ENCODE measurements at places on chromosomes 11 and 22.

- no peak for DNase-seq
Measured at GRCh38 chr11:86891036-86891435, 64.2 kb downstream of the FZD4 start.

DNA sequence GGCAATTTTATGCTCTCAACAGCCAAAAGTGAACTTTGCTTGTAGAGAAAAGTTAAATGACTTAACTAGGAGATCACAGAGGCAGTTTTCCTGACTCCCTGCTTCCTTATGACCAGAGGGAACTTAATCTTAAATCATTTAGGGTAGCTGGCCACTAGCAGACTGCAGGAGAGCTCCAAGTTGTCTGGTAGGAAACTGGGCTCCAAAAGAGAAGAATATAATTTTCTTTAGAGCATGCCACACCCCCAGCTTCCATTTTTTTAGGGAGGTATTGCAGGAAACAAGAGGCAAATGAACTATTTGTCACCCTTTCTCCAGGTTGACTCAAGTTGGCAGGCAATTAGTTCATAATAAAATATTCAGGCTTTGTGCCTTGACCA, 2.6 kb downstream of the METTL15 start:
- DNase-seq = no peak

DNA sequence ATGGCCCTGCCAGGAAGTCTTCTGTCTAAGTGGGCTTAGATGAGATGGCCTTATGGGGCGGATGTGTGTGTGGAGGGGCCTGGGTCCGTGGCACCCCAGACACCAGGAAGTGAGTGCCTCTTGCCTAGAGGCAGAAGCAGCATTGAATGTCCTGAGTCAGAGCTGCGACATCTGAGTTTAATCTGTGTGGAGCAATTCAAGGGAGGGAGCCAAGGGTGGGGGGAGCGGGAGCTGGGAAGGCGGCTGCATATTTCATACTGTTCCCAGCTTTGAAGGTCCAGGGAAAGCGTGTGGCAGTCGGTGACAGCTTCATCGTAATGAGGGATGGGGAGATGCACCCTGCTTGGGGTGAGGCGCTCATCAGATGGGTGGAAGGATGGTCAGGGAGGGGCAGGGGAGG, 73.5 kb upstream of the THY1 start:
- DNase-seq = peak; percentile 28

DNA sequence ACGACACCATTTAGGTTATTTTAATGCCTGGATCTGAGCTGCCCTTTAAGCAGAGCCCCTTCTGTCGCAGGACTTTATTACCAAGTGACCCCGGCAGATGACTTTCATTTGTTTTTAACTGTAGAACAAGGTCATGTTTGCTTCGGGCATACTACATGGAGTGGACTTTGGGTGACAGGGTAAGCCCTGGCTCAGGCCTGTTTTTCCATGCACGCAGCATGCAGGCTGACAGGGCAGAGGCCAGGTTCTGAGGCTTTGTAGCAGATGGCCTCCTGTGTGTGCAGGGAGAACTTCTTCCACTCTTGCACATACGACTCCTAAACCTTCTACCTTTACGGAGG, 50.5 kb downstream of the SNX19 start:
- no peak for DNase-seq

- peak; percentile 47 for DNase-seq
Measured at GRCh38 chr11:46361283-46362155, 14.3 kb downstream of the DGKZ start.

DNA sequence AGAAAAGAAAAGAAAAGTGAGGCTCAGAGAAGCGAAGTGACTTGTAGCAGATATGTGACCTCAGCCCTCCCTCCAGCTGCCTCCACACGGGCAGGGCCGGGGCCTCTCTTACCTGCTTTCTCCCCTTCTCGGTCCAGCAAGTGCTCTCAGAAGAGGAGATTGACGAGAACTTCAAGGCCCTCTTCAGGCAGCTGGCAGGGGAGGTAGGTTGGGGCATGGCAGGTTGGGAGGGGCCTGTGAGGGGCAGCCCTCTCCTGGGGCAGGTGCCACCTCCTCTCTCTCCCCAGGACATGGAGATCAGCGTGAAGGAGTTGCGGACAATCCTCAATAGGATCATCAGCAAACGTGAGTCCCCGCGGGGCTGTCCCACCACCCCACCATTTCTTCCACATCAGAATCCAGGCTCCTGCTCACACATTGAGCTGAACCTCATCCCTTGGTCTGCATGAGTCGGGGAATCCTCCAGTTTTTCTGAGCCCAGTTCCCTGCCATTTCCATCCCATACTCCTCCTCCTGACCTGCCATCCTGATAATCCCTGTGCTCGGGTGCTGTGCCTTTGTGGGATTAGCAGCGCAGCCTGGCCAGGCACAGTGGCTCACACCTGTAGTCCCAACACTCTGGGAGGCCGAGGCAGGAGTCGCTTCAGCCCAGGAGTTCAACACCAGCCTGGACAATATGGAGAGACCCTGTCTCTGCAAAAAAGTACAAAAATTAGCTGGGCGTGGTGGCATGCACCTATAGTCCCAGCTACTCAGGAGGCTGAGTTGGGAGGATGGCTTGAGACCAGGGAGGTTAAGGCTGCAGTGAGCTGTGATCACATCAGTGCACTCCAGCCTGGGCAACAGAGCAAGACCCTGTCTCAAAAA, 26.4 kb downstream of the CAPN1 start:
- no peak for DNase-seq

DNA sequence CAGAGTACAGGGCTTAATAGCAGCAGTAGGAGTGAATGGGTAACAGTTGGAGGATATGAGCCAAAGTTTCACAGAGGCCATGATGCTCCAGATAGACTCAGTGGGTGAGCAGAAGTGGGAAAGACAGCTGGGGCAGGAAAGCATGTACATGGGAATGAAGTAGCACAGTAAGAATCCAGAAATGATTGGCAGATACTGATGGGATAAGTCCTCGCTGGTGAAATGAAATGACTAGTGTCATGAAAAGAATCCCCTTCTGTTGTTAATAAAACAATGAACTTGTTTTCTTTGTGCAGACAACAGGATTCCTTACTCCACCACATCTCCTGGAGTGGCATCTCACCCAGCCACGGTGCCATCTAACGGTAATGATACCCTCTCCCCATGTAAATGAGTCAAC, 17.4 kb upstream of the PANX1 start:
- DNase-seq = no peak

DNA sequence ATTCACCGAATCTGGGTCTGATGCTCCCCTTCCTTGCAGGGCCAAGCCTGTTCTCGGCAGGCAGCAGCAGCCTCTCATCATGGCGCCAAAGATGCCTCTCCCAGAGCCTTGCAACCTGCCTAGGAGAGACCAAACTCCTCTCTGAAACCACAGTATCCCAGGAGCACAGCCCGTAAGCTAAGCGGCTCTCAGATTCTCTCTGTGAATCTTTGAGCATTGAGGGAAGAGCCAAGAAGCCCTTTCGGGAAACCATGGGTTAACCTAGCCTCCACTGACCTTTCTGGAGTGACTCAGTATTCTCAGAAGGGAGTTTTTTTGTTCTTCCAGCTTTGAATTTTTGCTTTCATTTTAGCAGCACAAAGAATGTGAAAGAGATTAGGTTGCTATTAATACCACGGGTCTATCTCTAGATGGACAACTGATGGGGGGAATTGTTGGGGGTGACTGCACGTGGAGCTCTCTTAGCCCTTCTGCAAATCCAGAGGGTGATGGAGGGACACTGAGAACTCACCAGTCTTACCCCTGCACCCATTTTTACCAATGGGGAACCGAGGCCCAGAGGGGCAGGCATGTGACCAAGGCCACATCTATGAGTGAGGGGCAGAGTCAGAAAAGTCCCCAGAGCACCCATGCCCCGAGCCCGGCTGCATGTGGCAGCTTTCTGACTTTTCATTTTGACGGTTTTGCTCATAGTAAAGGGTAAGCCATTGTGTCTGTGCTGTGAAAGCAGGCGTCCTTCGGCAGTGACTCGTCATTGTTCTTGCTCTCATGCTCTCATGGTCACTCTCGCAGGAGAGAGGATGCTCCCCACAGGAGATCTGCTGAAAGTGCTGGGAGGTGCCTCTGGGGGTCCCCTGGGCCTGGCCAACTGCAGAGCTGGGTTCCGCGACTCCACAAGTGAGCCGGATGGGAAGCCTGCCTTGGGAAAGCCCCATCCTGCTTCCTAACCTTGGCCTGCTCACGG, 36.0 kb downstream of the IRAG1 start:
- peak; percentile 80 for DNase-seq

DNA sequence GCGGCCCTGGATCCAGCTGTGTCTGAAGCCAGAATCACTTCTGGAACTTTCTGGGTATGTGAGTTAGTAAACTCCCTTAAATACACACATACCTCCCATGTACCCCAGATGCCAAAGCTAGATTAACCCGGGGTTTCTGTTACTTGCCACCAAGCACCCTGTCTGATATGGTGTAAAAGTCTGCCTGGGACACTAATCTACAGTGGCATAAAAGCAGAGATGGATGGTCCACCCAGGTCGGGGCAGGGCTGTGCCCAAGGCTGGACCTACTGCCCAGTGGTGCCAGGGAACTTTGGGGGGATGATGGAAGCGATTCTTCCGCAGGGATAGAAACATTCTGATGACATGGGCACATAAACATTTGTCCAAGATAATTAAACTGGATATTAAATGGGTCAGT, 12.7 kb downstream of the MRGPRF start:
- DNase-seq = no peak

DNA sequence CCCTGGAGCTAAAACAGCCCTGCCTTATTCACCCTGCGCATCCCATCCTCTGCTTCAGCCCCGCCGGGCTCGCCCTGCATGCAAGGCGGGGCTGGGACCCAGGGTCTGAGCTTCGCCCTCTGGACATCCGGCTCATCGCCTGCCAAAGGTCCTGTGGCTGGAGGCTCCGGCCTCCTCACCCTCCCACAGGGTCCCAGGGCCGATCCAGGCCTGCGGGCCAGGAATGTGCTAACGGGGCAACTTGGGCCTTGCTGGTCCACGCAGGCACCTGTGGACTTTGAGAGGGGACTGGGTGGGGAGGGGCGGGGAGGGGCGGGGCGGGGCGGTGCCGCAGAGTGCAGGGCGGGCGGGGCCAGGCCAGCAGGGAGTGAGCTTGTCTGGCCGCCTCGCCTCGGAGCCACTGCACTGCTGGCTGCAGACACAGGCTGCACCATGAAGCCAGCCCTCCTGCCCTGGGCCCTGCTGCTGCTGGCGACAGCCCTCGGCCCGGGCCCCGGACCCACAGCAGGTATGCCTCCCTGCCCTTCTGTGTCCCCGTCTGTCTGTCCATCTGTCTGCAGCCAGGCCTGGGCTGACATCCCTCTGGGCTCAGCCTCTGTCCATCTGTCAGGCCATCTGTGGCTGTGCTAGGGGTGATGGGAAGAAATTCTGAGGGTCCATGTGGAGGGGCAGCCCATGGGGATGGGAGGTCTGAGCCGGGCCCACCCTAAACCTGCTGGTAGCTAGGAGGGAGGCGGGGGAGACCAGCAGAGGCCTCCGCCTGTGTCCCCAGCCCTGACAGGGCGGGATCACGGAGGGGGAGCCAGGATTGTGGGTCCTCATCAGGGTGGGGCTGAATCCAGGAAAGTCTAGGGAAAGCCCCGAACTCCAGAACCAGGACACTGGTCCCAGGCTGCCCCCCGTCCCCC, at the start of gene SUSD2:
SUSD2 (plus strand) TSS at position 400 of the 908 bp plus-strand sequence; CDS start at position 433, 33 bp downstream.
- DNase-seq = no peak

DNA sequence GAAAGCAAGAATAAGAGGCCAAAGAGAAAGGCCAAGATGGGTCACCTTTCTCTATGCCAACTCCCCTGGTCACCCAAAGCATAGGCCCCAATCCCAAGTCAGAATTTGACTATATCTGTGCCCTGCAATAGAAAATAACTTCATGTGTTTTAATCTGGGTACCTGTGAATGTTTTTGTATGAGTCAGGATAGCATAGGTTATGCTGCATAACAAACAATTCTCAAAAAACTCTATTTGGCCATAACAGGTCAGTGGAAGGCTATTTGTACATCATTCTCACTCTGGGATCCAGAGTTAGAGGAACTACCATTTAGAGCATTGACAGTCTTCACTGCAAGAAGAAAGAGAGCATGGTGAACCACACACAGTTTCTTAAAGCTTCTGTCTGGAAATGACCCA, 167.3 kb downstream of the DBX1 start:
- no peak for DNase-seq

GRCh38 chr22:27625769-27626674, 175.5 kb downstream of the MN1 start:
- DNase-seq = peak; percentile 31

DNA sequence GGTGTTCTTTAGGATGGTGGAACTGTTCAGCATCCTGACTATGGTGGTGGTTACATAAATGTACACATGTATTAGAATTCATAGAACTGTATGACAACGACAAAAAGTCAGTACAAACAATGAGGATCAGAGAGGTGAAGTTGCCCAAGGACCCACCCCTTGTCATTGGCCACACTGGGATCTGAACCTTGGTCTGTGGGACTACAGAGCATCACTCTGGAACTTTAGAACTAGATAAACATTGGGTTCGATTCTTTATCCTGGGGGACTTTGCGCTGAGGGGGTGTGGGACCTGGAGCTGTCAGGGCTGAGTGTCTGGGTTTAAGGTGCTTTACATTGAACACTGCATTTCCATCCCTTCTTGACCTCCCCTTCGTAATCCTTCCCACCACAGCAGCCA, 12.8 kb upstream of the EXT2 start:
- DNase-seq = no peak

DNA sequence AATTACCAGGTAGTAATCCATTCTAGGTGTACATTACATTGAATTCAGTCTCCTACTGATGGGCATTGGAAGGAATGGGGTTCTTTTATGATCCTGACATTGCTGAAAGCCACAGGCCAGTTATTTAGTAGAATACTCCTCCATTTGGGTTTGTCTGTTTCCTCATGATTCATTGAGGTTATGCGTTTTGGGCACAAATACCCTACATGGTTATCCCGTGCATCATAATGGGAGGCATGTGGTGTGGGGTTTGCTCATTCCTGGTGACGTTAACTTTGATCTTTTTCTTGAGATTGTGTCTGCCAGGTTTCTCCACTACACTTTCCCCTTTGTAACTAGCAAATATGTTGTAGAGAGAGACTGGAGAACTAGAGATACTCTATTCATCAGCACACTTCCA, 5.5 kb downstream of the FOLR3 start:
- peak; percentile 94 for DNase-seq

DNA sequence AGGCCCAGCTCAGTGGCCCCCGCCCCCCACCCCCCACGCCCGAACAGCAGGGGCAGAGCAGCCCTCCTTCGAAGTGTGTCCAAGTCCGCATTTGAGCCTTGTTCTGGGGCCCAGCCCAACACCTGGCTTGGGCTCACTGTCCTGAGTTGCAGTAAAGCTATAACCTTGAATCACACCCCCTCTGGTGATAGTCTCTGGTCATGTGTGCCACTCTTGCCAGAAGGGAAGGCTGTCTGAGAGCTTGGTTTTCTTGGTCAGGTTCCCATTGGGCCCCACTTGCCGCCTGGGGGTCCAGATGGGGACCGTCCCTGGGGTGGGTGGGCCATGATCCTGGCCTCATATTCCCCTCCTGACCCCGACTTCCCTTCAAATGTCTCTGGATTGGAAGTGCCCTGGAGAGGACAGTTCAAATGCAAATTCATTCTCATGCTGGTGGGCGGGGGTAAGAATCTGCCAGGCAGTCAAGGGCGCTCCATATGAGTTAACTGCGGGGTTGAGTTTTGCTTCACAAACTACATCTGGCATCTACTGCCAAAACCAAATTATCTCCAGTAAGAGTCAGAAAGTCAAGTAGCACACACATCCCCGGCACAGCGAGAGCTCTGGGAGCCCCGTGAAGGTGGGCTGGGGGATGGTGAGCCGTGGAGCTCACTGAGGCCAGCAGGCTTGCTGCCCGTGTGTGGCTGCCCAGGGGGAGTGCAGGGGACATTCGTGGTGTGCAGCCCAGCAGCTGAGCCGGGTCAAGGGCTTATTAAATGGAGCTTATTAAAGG, 35.7 kb downstream of the B3GAT1 start:
- no peak for DNase-seq
